ENCODE measurements at places on chromosomes 6 and 20.

DNA sequence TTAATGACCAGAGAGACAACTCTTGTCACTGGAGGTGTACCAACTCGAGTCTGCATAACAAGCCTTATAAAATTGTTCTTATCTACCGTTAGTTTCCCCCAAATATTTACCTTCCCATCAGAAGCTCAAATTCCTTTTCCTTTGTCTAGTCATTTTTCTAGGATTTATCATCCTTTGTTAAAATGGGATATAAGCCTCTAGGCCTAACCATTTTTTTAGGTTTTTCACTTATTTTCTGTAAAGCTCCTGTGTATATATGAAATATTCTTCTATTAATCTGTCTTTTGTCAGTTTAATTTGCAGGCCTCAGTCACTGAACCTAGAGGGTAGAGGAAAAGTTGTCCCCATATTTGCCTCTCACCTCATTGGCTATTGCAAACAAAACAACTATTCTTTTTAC, 99.6 kb upstream of the TNFAIP3 start:
- DNase-seq: no peak

DNA sequence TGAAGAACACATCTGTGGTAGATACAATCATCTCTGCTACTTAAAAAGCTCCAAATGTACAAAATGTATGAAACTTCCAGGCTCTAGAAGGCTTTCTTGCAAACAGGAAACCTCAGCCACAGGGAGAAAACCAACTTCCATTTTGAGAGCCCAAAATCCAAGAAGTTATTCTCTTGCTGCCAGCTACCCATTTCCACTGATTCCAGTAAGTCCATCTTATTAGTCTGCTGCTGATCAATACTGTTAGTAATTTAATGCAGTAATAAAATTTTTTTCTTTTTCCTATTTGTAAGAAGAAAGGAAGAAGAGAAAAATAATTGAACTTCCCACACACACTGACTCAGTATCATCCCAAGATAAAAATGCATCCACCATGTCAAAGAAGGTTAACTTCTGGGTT, 169.5 kb downstream of the TASP1 start:
- no peak for DNase-seq

- no peak for DNase-seq
Measured at GRCh38 chr20:59031564-59032022, 542 bp downstream of the ATP5F1E start.

GRCh38 chr20:16745204-16745603, 3.0 kb upstream of the OTOR start:
- no peak for DNase-seq

DNA sequence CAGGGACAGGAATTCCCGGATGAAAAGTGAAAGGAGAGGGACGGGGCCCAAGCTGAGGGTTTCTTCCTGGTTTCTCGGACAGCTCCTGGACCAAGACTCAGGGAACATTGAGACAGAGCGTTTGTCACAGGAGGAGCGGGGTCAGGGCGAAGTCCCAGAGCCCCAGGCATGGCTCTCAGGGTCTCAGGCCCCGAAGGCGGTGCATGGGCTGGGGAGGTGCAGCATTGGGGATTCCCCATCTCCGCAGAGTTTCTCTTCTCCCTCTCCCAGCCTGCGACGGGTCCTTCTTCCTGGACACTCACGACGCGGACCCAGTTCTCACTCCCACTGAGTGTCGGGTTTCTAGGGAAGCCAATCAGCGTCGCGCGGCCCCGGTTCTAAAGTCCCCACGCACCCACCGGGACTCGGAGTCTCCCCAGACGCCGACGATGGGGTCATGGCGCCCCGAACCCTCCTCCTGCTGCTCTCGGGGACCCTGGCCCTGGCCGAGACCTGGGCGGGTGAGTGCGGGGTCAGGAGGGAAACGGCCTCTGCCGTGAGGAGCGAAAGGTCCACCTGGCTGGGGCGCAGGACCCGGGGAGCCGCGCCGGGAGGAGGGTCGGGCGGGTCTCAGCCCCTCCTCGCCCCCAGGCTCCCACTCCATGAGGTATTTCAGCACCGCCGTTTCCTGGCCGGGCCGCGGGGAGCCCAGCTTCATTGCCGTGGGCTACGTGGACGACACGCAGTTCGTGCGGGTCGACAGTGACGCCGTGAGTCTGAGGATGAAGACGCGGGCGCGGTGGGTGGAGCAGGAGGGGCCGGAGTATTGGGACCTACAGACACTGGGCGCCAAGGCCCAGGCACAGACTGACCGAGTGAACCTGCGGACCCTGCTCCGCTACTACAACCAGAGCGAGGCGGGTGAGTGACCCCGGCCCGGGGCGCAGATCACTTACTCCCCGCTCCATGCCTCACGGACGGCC, 54.6 kb upstream of the POLR1H start:
- DNase-seq: peak; percentile 24

DNA sequence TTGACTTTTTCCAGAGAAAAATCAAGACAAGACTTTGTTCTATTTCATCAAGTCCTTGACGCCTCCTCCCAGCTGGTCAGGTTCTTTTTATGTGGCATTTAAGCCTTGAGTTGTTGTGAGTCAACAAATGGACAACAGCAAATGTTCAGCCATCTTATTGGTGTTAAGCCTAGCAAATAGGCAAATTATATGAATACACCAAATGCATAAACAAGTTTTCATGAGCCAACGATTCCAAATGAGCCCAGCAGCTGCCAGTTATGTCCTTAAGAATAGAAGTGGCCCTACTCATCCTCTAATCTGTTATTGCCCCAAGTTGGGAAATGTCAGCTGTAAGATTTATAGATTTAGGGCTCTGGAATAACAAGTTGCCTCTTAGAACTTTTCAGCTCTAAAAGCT, 312.0 kb downstream of the SOX4 start:
- no peak for DNase-seq

GRCh38 chr20:19628570-19629134, 129.4 kb upstream of the RIN2 start:
- peak; percentile 57 for DNase-seq

DNA sequence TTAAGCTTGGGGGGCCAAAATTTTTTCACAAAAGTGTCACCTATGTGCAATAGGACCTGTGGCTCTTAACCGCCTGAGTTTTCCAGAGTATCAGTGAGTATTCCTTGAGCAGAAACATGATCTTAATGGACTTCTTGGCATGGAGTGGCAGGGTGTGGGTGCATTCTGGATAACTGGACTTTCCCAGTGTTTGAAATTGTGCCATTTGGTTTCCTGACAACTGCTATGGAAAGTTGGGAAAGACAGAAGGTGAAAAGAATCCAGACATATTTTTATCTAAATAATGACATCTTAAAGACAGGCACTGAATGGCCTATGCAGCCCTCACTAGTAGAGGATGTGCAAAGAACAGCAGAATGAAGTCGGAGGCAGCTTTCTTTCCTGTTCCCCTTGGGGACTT, 34.3 kb upstream of the ADTRP start:
- DNase-seq: no peak

DNA sequence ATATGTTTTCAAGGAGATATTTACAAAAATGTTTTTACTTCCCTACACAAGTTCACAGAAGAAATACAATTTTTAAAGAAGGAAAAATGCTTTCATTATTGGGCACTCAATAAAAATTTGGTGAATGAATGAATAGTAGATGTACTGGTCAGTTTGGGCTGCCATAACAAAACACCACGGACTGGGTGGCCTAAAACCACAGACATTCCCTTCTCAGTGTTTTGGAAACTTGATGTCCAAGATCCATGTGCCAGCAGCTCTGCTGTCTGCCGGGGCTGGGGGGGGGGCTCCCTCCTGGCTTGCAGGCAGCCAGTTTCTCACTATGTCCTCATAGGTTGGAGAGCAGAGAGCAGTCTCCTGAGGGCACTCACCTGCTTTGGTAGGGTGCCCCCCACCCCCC, 62.0 kb downstream of the FAM120B start:
- no peak for DNase-seq

DNA sequence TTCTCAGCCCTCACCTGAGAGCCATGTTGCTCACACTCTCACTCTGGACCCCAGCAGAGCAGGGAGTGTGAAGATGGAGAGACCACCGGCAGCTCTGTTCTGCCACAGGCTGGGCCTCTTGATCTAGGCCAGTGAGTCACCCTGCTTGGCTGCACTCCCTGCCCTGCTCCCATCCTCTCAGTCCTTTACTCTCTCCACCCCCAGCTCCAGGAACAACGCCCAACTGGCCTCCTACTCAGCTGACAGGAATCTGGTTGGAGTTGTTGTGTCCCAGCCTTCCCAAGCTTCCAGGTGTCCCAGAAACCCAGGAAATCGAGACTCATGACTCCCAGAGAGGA, at the start of gene PSORS1C1:
TSS of gene PSORS1C1 (plus strand) at position 260 of the 338 bp plus-strand sequence. CDS start 14,833 bp downstream, outside the sequence.
- no peak for DNase-seq

- DNase-seq: no peak
Measured at GRCh38 chr20:34240693-34241615, at the start of gene ASIP. ASIP (plus strand) TSS chr20:34241423; CDS start chr20:34260375, 18,952 bp downstream.

- DNase-seq: no peak
Measured at GRCh38 chr6:31899215-31899614, 1.7 kb upstream of the EHMT2 start.

- no peak for DNase-seq
Measured at GRCh38 chr6:44470115-44470464, 82.6 kb downstream of the CDC5L start.

- DNase-seq: no peak
Measured at GRCh38 chr6:158003910-158004700, 22.4 kb downstream of the SYNJ2 start.

DNA sequence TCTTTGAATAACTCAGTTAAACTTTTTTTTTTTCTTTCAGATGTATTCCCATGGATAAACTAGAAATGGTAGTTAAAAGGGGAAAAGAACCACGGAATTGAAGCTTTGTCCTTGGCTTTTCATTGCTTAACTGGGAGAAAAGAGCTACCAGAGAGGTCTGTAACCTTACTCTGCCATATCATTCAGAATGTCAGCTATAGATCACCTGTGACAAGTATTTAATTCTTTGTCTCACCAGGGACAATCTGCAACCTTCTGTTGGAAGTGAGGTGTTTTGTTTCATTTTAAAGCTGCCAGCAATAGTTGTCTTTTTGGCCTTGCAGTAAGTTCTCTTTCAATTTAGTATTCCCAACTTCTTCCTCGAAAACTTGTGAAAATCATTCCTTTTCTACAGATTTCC, 618.4 kb downstream of the FRK start:
- no peak for DNase-seq

DNA sequence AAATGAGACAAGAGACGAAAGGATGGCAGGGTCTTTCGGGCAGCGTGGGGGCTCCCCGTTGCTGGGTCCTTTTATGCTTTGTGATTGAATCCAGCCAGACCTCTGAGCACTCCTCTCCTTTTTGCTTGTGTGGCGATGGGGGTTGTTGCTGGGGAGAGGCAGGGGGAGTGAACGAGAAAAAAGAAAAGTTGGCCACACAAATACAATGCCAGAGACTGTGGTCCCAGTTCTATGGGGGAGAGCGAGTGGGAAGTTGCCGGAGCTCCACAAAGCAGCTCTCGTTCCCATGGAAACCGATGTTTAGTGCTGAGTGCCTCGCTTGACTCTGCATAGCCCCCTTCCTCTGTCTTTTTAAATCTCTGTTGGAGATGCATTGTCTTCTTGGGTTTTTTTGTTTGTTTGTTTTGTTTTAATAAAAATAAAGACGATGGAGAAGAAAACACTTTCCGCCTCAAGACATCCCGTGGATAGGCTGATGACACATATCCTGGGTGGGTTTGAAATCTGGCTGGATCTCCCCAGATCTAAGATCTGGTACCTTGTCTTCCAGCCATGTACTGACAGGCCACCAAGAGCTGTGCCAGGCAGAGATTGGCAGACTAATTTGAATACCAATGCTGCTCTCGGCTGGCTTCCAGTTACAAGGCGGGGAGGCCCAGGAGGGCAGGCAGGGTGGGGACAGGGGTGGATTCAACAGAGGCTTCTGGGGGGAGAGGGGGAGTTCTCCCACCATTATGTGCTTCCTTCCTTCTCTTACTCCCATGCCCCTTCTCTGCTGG, 529.3 kb downstream of the QKI start:
- no peak for DNase-seq

GRCh38 chr20:32068174-32068573, 16.1 kb downstream of the HCK start:
- DNase-seq: no peak

DNA sequence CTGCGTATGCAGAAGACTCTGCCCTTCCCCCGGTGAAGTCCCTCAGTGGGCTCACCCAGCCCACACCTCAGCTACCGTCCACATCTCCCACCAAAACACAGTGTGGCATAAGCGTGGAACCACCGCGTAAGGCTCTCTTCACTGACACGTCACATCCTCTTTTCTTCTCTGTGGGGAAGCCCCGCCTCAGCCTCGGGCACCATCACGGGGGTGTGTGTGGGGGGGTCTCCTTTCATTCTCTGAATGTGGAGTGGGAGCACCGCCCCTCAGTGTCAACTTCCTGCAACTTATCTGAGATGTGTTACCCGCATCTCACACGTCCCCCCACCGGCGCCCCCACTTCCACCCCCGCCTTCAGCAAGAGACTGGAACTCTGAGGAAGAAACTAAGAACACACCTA, 388.4 kb upstream of the JARID2 start:
- DNase-seq: no peak

DNA sequence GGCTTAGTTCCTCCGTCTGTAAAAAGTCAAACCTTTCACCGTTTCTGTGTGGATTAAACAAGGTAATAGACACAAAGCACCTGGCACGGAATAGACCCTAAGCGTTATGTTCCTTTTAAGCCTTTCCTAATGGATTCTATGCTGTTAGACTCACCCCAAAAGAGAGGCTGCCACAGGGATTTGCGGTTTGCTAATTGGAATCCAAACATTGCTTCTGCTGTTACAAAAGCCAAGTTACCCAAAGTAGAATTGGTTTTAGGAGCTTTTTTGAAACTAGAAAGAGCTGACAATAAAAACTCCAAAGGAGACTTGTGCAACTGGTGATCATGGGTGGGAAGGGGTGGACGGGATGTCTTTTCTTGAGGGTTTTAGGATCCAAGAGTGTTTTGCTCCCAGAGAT, 178.0 kb downstream of the BMP7 start:
- no peak for DNase-seq

DNA sequence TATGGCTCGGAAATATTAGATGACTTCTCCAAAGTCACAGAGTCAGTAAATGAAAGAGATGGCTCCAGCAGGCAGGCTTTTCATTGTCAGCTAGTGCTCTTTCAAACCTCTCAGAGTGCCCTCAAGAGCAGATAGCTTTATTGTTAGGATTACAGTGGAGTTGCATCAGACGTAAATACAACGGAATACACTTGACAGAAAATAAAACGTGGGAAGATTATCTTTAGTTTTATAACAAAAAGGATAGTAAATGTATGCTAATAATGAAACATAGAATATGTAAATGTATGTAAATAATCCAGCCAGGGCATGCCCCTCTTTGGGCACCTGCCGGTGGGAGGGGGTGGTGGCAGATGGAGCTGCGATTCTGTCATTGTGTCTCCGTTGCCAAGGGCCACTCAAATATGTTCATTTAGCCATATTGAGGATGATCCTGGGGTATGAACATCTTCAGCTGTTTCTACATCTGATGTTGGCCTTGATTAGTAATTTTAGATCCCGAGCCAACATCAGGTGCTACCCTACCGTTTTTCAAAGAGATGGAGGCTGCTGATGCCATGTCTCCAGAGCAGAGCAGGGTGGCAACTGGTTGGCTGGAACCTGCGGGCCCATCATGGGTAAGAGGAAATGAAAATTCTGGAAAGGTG, 358.3 kb upstream of the SULF2 start:
- no peak for DNase-seq

All from glutamatergic neuron (in vitro differentiated cells).